ENCODE measurements at places on chromosomes 6 and 20. TPM values are rescaled to one million over a fixed set of nuclear protein-coding genes. Genes with fewer than 3 reads are reported as not detected.

- DNase-seq: peak; percentile 97
Observed at GRCh38 chr6:129683601-129684322, 26.2 kb downstream of the ARHGAP18 start.

BPIFB2 gene
- not detected for total RNA-seq

DNA sequence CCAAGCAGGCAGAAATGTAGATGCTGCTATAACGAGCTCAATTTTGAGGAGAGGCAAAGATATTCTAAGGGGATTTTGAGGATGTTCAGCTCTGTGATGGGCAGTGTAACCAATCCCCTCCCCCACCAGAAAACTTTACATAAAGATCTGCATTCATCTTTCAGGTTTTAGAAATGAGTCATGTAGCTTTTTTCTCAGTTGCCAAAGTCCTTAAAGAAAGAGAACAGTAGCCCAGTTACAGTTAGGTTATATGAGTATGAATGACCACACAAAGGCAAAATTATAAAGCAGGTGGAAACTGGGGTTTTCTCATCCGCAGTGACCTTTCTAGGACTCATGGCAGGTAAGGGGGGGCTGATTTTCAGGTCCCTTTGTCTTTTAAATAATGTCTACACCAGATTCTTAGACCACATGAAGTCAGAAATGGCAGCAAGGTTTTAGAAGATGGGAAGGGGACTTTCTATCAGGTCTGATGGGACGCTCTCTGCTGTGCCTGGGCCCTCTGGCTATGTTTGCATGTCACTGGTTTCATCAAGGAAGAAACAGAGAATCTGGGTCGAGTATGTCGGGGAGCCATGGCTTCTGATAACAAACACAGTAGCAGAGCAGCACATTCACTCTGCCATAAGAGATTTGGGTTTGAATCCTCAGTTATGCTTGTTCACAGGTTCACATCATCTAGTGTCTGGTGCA, 94.7 kb downstream of the CLIC5 start:
- no peak for DNase-seq

DNA sequence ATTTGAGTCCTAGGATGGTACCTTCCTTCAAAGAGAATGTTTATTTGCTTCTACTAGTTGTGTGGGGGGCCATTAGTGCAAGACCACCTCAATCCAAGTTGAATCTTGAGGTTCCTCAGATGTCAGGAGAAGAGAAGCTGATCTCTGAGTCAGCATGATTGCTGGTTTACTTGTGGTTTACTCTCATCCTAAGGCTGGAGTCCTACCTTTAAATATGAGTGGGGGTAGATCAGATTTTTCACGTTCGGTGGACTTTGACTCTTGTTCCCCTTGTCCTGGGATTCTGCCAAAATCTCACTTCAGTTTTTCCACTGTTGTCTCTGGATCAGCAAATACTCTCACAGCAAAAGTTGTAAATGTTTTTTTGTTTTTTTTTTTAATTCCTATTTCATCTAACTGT, 84.6 kb upstream of the F13A1 start:
- DNase-seq: no peak

GRCh38 chr6:46502486-46503119, 11.4 kb upstream of the RCAN2 start:
- no peak for DNase-seq

CRIP3 gene
- total RNA-seq: 10.0 TPM

- peak; percentile 39 for DNase-seq
Observed at GRCh38 chr6:6851059-6851948, 256.5 kb upstream of the RREB1 start.

- DNase-seq: no peak
Observed at GRCh38 chr6:82801083-82801482, 264.6 kb downstream of the UBE3D start.

- DNase-seq: peak; percentile 91
Observed at GRCh38 chr20:6122873-6123648, at the start of gene FERMT1. TSS of gene FERMT1 (minus strand) at chr20:6123030. CDS start at chr20:6119554, 3,476 bp downstream.

- no peak for DNase-seq
Observed at GRCh38 chr6:156889469-156889868, 112.3 kb downstream of the ARID1B start.

DNA sequence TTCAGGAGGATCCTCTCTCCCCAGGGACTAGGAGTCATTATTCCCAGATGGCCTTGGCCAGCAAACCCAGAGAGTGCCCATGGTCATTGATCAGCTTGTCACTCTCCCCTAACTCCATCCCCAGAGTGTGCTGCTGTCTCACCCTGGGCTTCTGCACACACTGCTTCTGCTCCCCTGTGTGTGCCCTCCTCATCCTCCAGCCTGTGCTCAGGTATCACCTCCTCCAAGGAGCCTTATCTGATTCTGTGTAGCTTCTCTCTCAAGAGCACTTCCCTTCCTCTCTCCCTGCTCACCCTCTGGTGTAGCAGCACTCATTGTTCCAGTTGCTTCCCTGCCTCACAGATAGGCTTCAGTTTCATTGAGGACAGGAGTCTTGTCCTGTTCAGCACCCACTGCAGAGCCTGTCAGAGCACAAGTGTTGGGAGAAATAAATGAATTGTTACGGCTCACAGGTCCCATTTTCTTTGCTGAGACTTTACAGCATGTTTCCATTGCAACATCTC, 102.4 kb downstream of the JAG1 start:
- DNase-seq: no peak

GRCh38 chr6:93163146-93163545, 256.2 kb downstream of the EPHA7 start:
- DNase-seq: no peak

DNA sequence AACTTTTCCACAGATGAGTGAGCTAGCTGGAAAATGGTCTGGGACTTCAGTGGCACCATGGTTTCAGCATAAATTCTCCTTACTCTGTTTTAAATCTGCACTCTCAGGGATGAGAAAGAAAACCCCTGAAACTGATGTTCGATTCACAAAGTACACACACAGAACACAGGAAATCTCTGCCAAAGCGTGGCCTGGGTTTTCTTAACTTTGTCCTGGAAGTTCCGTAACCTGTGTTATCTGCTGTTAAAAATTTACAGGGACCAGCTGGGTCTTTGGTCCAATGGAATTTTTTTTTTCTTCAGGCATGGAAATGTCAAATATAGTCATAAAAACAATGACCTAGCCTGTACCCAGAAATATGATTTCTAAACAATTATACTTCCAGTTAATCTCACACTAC, 7.3 kb downstream of the SCML4 start:
- no peak for DNase-seq

MAS1 gene
- not detected for total RNA-seq

SLC17A3 gene
- not detected for total RNA-seq

DNA sequence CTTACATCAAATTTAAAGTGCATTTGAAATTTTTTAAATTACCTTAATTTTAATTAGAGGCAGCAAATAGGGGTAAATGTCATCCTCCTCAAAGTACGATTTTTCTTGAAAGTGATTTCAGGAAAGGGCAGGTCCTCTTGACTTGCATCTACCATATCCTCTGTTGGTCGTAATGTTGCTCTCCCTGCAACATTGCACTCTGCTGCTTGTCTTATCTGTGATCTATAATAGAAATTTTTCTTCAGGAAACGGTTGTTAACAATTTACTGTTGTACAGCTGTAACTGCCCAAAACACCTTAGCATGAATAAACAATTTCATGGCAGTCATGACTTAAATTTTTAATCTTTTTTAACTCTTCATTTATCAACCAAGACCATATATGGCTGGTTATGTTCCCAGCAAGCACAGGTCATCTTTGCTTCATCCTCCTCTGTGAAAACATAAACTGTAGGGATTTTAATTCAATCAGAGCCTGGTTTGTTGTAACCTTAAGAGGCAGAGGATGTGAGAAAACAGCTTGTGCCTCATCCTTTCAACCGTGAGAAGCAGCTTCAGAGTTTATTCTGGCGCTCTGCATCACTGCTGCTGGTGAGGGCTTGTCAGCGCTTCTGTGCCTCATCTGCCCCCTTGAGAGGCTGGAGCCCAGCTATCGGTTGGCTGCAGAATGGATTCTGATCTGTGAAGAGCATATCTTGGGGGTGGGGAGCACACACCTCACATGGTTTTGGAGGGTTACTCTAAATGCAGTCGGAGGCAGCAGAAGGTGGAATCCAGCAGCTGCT, 56.0 kb downstream of the CTNNBL1 start:
- no peak for DNase-seq

DNA sequence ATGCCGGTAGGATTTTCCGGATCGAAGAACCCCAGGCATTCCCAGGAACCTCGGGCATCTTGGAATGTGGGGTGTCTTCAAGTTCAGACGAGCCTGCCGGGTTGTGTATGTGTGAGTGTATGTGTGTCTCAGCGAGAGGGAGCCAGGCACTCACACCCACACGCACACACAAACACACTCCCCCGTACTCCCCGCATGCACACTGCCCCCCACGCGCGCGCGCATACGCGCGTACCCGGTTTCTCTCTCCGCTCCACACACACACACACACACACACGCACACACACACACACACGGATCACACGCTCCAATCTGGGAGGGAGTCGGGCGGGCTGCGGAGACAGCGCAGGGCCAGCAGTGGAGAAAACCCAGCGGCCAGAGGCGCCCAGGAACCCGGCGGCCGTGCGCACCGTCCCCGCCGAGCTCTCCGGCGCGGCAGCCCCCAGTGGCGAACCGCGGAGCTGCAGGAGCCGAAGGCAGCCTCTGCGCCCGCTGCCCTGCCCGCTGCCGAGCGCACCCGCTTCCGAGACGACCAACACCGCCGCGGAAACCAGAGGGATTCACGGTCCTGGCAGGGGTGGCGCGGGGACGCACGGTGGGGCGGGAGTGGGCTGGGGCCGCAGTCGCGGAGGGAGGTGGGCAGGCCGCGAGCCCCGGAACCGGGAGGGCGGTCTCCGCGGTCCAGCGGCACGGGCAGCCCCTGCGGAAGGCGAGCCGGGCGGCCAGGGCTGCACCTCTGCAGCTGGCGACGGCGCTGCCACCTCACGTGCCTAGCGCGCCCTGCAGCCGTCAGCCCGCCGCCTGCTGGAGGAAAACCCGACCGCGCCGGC, at the start of gene LRFN2:
Gene LRFN2 (minus strand): TSS at position 125 of the 830 bp plus-strand sequence.
- peak; percentile 27 for DNase-seq

SLC22A3 gene
- not detected for total RNA-seq

DNA sequence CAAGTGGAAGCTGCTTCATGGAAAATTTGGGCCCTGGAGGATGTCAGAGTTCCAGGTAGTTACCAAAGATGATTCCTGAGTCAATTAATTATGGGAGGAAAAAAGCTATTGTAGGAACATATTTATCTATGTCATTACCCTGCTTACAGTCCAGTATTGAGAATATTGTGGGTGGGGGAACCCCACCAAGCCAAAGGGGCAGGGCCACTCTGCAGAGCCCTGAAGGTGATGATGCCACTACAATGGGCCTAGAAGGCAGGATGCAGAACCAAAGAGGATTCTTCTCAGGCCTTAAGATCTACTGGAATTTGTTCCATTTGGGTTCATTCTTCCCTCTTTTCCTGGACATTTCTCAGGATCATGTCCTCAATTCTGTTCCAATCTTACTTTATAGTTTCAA, 375.2 kb upstream of the MARCKS start:
- no peak for DNase-seq

PDYN gene
- not detected for total RNA-seq

- no peak for DNase-seq
Observed at GRCh38 chr6:39490108-39490507, 167.6 kb upstream of the KCNK16 start.

- no peak for DNase-seq
Observed at GRCh38 chr20:15220778-15221565, 883.6 kb upstream of the FLRT3 start.

DNA sequence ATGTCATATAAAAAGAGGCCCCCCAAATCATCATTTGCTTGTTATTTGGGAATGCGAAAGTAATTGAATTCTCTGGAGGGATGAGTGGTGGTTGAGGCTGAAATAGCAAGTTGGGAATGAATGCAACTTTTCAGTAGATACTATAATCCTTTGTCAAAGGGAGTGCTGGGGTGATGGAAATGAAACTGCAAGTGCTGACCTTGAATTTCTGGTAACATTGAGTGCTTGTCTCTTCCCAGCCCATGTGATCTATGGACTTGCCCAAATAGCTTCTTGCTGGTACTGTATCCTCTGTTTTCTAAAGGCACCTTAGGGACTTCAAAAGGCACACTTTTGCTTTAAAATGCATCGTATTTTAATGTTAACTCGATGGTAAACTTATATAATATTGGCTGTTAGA, 14.8 kb downstream of the PAQR8 start:
- DNase-seq: no peak

FOXC1 gene
- total RNA-seq: 18.6 TPM

DEFB132 gene
- total RNA-seq: not detected
